ENCODE measurements at places on chromosomes 3 and 15.
A peak's percentile ranks its signal among the peaks of the same experiment; 100 is the strongest.

GRCh38 chr3:102038477-102039142 lies 189.3 kb downstream of the NFKBIZ start:
- DNase-seq = no peak

DNA sequence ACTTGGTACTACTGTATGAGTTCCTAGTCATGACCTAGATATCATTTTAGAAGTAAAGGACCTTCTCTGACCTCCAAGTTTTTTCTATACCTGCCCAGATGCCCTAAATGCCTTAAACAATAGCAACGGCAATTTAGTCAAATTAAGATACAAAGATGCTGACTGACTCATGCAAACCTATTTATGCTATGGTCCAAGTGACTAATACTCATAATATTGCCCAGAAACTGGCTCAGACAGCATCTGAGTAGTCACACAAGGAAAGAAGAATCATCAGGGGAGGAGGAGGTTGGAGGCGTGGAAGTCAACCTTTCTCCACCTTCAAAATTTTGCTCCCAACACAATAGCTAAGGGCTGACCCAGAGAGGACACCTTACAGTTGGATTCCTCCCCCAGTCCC lies 6.8 kb downstream of the FYCO1 start:
- peak; percentile 91 for DNase-seq

DNA sequence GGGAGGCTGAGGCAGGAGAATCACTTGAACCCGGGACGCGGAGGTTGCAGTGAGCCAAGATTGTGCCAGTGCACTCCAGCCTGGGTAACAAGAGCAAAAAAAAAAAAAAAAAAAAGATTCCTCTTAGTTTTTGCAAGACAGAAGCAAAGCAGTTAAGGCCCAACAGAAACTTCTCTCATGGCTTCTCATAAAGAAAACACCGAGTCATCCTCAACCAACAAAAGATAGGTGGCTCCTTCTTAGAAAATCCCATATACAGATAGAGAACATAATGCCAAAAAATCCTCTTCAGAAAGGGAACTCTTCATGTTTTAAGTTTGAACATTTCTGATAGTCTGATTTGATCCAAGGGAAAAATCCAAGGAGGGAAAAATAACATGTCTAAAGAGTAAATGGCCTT lies 12.5 kb upstream of the SKIL start:
- DNase-seq = no peak

- no peak for DNase-seq
These were observed 16.5 kb downstream of the ABHD5 start for GRCh38 chr3:43707266-43707665.

- DNase-seq = no peak
These were observed 93.7 kb downstream of the NCEH1 start for GRCh38 chr3:172617013-172617706.

DNA sequence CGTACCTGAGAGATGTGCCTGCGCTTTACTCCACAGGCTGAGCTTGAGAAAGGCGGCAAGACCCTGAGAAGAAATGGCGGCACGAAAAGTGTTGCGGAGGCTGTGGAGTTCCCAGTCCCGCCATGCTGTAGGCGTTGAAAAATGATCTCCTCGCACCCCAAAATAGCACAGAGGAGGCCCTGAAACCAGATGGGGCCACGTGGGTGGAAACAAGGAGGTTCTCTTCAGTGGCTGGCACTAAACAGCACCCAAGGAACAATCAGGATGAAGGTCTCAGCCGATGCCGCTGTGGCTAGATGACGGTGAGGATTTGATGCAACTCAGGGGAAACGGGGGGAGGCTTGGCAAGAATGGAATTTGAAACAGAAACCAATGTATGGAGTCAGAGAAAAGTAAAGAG lies 57.3 kb downstream of the TMEM212 start:
- DNase-seq = no peak

- DNase-seq = peak; percentile 31
These were observed 18.8 kb downstream of the ACKR4 start for GRCh38 chr3:132615881-132616280.

- DNase-seq = no peak
These were observed 550.6 kb upstream of the MDFIC2 start for GRCh38 chr3:70863049-70863448.

DNA sequence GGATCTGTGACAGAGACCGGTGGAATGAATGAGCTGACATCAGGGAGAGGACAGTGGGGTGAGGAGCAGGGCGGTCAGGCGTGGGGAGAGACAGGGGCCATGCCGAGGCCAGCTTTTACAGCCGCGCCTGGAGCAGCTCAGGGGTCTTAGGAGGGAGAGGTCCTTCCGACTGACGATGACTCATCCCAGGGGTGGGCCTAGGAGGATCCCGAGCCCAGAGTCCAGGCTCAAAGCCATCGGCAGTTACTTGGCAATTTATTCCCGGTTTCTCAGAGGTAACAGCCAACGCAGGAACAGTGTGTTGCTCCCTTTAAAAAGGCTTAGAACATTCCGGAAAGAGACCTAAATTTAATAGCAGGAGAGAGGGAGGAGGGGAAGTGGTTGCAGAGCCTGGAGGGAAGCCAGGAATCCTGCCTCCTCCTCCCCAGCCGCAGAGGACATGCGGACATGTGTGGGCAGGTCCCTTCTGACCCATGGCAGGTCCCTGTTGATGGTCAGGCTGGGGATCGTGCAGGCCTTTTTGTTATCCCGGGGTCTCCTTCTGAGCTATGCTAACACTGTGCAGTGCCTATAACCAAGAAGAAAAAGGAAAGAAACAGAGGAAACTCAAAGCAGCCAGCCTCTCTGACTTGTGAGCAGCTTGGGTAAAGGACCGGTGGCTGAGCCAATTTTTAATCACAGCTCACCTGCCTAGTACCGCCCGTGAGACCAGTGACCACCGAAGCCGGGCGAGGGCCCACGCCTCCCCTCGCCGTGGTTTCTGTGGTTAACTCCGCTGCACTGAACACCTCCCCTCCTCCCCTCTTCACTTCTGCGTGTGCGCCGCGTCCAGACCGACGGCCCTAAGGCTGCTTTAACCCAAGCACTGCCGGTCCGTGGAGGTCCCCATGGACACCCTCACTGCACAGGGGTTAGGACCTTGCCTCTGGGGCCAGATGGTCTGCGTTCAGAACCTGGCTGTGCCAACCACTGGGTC lies 392.4 kb upstream of the PROK2 start:
- peak; percentile 86 for DNase-seq

- DNase-seq = peak; percentile 26
These were observed 63.3 kb downstream of the LEO1 start for GRCh38 chr15:51908316-51908715.

DNA sequence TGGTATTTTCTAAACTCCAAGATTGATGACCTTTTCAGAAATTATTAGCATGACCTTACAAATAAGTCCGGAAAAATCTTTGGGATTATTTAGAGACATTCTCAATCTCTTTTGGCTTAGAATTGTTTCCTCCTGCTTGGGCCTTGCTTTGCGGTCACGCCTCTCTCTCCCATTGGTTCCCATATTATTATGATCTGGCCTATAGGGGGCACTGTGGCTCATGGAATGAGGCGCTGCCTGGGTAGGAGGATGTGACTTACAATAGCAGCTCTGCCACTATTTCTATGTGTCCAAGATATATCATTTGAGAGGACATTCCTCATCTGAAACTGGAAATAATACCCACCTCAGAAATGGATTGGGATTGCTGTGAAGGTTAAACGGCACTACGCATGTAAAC lies 464.9 kb downstream of the MFSD1 start:
- peak; percentile 41 for DNase-seq

Data from fibroblast of mammary gland (primary cell).